ENCODE measurements at places on chromosomes 12 and 14.

GRCh38 chr12:40718878-40719372, 26.7 kb downstream of the CNTN1 start:
- no peak for DNase-seq

GRCh38 chr12:117046861-117047530, 52.2 kb downstream of the TESC start:
- DNase-seq, result no peak

DNA sequence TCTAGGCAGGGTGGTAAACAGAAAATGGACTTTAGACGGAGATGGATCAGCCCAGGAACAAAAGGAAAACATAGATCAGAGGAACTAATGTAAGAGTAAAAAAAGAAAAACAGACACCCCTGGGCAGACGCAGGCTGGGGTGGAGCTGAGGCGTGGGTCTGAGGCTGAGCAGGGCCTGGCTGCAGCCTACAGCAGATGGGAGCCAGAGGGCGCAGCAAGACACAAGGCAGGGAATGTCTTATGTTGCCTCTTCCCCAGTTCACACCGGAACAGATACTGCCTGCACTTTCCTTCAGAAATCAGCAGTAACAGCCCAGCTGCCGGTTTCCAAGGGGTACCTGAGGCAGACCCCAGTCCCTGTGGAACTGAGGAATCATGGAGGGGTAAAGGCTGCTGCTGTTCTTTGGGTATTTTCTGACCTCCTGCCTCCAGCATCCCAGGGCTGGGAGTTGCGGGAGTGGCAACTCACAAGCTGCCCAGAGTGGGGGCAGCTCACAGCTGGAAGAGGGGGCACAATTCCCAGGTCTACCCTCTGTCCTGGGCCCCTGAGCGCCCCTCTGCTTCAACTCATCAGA, 9.8 kb downstream of the ZNF605 start:
- no peak for DNase-seq

DNA sequence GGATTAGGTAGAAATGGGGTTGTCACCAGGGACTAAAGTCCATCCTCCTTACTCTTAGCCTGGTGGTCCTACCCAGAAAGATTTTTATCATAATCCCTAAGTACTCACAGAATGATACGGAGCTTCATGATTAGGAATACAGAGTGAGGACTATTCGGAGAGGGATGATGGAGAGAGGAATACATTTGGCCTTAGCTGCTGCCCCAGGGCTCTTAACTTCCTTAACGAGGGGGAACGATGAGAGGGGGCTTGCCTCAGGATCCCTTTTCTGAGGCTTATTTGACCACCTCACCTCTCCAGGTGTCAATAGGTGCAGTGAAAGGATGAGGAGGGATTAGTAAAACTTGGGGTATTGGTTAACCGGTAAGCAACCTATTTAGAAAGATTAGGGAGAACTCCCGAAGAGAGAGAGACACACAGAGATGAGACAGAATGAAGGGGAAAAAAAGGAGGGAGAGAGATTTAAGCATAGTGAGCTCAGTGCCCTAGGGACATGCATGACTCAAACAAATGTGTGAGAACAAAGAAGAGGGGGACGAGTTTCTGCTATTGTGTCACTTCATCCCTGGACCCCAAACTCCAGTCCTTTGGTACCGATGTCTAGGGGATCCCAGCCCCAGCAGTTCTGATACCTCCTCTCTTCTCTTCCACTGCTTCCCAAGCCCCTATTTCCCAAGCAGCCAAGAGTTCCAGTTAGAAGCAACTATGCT, 1.1 kb downstream of the NFE2 start:
- no peak for DNase-seq

GRCh38 chr12:52082988-52083637, 3.6 kb downstream of the SMIM41 start:
- peak; percentile 25 for DNase-seq

- DNase-seq, result no peak
Measured at GRCh38 chr12:63389211-63389610, 238.2 kb upstream of the AVPR1A start.

DNA sequence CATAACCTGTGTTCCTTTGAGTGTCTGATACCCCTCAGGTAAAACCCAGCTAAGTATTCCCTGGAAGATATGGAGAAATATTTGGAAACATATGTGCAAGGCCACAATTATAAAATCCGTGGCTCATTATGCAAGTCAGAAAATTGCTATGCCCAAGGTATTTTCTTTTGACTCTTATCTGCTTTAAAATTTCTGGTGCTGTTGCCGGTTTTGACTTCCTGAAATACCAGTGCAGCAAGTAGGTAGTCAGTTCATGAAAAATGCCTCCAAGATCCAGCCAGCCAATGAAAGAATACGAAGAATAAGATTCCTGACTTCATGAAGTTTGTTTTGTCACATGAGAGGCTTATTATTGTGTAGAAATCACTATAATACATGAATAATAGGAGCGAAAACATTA, 20.2 kb upstream of the FUT8 start:
- no peak for DNase-seq

DNA sequence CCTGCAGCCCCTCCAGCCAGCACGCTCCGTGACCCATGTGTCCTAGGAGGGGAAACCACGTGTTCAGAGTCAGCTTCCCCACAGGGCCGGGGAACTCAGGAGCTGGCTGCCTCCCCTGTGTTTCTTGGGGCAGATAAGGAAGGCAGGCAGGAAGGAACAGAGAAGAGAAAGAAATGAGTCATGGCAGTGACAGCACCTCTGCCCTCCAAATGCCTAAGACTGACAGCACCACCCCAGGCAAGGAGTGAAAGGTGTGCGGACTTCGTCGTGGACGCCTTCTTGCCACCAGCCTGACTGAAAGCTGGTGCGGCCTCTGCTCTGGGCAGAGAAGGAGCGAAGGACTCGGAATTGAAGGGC, 167.0 kb upstream of the FKBP4 start:
- no peak for DNase-seq

DNA sequence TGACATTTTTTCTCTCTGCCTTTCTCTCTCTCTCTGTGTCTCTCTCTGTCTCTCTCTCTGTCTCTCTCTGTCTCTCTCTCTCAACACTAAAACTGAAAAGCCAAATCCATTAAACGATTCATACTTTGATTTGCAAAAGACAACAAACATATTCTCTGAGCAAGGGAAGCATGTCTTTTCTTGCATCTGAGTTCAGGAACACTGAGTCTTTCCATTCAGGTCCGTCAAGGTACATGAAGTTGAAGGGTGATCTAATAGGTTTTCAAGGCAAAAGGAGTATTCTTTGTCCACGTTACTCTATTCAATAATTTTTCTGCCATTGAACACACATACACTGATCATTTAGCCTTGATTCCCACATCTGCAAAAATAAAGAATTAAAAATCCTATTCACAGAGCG, 900.9 kb downstream of the BCL11B start:
- no peak for DNase-seq

DNA sequence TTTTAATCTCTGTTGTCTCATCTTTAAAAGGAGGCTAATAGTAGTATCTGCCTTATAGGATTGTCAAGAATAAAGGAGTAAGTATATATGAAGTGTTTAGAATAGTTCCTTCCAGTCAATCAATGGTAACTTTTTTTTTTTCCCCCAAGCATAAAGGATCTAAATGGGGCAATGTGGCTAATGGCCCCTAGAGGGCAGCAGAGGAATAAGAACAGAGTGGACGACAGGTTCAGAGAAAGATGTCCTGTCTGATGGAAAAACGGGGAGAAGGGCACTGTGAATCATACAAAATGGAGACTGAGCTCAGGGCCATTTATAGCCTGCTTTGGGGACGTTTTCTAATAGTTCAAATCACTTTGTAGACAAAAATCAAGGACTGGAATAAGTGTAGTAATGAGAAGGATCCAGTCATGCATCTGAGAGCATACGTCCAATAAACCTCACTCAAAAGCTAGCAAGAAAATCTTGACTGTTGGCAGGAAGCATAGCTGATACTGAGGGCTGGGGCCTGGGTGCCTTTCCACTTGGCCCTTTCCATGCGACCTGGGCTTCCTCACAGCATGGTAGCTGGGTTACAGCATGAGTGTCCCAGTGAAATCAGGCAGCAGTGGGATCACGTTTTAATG, 51.3 kb downstream of the IFNG-AS1 start:
- peak; percentile 34 for DNase-seq

DNA sequence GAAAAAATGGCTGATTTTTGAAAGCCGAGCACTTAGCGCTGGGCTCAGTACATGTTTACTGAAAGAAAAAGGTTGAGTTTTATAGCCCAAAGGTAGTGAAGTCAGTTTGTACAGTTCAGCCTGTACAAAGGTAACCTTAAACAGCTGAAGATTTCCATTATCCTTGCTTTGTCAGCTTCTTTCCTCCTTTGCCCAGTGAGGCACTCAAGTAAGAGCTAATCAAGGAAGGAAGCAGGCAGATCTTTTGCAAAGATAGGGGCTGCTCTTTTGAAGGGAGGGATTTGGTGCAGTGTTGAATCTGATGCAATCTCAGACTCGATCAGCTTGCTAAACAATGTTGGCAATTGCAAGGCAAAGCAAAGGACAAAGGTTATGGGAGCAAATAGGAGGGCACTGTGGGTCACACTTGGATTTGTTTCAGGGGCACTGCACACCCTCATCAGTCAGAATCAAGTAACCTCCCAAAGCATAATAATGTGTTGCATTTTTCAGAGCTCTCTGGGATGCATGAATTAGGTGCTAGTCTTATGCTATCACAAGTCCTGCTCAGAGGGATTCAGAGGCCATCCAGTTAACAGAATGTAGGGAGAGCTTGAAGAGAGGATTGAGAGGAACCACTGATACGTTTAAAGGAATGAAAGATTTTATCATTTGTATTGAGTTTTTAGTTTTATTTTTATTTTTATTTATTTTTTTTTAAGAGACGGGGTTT, 44.4 kb downstream of the ANO6 start:
- no peak for DNase-seq

- DNase-seq, result no peak
Measured at GRCh38 chr12:75130811-75131210, 78.8 kb downstream of the KCNC2 start.

GRCh38 chr14:67710209-67710608, 8.5 kb downstream of the RDH12 start:
- DNase-seq, result no peak

GRCh38 chr14:32087173-32087861, 10.2 kb downstream of the ARHGAP5 start:
- DNase-seq, result no peak

GRCh38 chr12:32734952-32735351, 20.7 kb downstream of the YARS2 start:
- DNase-seq, result no peak

Data from stimulated activated CD8-positive, alpha-beta memory T cell treated with anti-CD3 and anti-CD28 coated beads, Interleukin-2, amount 100 ng/mL, for 1 hour (primary cell).